Kidney tubule cell (primary cell): ENCODE measurements at places on chromosomes 2 and 18.

- no peak for DNase-seq
Measured at GRCh38 chr18:5068851-5069250, 128.2 kb downstream of the AKAIN1 start.

GRCh38 chr18:69683176-69683575, 264.5 kb downstream of the CD226 start:
- DNase-seq = no peak

DNA sequence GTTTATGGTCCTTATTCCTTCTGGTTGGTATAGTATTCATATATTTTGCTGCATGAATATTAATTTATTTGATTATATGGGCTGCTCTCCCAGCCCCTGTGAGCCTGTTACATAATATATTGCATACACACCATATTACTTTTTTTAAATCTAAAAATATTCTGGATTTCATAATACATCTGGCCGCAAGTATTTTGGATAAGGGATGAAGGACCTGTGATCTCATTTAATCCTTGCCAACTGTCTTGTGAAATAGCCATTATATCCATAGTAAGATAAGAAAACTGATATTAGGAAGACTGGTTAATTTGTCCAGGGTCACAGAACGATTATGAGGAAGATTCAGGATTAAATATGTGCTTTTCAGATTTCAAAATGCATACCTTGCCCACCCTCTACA, 433.6 kb downstream of the LPIN1 start:
- no peak for DNase-seq

GRCh38 chr2:239116456-239117246, 268.8 kb downstream of the TWIST2 start:
- DNase-seq = no peak

- DNase-seq = no peak
Measured at GRCh38 chr2:16031058-16031847, 90.9 kb downstream of the MYCN start.

DNA sequence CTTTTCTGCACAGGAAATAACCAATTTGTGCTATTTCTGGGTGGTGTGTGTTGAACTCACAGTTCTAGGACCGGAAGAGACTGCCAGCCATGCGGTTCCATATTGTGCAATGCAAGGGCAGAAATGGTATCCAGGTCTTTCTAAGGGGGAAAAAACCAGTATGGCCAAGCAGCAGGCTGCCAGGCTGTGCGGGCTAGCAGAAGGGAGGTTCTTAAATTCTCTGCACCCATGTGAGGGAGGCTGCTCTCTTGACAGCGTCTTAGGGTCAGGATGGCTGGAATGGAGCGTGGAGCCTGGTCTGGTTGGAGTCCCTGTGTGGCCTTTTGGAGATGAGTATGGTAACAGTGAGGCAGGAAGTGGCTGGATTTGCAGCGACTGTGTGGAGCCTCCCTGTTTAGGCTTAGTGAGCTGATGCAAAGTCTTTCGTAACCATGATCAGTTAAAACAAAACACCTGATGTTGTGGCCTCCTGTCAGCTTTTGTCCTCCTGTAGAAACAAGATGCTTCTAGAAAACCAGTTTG, 52.6 kb downstream of the NCK2 start:
- peak; percentile 15 for DNase-seq

- no peak for DNase-seq
Measured at GRCh38 chr2:24189551-24189950, 14.7 kb downstream of the FAM228A start.

GRCh38 chr2:82994151-82994550, 1464.9 kb downstream of the SUCLG1 start:
- no peak for DNase-seq

DNA sequence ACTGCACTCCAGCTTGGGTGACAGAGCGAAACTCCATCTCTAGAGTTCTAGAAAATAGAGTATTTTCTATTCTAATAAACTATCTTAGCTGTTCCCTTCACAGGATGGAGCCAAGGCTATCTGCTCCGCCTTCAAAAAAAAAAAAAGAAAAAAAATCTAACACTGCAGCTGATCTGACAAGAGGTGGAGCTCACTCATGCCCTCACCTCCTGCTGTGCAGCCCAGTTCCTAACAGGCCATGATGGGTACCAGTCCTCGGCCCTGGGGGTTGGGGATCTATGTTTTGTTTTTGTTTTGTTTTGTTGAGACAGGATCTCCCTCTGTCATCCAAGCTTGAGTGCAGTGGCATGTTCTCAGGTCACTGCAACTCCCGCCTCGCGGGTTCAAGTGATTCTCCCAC, 3.0 kb downstream of the WDSUB1 start:
- DNase-seq = no peak

GRCh38 chr2:238134393-238134785, 4.1 kb upstream of the KLHL30 start:
- DNase-seq = no peak

- no peak for DNase-seq
Measured at GRCh38 chr2:129180124-129180716, 799.2 kb upstream of the RAB6C start.

DNA sequence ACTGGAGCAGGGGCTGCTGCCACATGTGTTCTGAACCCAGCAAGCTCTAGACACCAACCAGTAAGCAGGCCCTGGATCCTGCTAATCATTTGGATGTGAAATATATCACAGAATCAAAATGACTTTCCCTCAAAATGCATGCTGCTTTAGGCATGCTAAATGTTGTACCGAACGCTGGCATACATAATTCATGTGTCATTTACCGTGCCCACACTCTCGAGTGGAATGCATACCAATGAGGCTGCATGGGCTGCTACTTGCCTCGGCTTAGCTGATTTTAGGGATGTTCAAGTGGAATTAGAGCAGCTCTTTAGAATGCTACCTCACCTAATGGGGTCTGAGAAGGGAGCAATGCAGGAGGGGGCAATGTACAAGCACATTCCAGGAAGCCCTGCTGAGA, 509.6 kb upstream of the RAB6C start:
- DNase-seq = no peak

- no peak for DNase-seq
Measured at GRCh38 chr2:236190674-236191073, 22.5 kb upstream of the GBX2 start.

DNA sequence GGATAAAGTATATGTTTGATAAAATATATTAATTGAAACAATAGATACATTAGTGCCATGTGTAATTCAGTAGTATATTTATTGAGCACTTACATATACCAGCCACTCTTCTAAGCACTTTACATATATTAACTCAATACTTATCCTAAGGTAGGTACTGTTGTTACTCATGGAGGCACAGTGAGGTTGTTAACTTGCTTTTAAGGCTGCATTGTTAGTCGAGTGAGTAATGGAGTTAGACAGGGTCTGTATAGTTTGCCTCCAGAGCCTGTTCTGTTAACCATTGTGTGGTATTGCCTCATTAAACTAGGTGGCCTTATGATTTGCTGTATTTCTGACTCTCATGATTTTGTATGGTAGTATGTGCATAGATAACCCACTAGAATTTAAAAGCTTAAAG, 44.2 kb downstream of the LCLAT1 start:
- DNase-seq = peak; percentile 48

DNA sequence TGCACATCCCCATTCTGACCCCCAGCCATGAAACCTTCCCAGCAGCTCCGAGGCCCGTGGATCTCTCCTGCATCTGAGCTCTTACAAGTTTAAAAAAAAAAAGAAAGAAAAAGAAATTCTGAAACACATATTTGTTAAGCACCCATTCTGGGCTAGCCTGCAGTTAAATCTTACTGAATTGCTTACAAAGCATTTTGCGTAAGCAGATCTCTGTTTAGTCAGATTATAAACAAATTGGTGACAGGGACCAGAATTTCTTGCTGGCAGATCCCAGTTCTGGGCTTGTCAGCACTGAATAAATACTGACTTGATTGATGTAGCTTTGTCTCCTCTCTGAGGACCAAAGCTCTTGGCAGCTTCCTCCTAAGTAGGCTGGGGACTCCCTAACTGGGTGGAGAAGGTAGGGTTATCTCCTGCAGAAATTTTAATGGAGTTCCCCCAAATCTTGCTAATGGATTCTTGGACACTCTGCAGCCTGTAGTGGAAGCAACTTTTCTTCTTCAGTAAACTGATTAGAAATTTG, 160.9 kb downstream of the MIB1 start:
- DNase-seq = no peak

- DNase-seq = no peak
Measured at GRCh38 chr2:168603439-168603961, 147.4 kb downstream of the CERS6 start.

DNA sequence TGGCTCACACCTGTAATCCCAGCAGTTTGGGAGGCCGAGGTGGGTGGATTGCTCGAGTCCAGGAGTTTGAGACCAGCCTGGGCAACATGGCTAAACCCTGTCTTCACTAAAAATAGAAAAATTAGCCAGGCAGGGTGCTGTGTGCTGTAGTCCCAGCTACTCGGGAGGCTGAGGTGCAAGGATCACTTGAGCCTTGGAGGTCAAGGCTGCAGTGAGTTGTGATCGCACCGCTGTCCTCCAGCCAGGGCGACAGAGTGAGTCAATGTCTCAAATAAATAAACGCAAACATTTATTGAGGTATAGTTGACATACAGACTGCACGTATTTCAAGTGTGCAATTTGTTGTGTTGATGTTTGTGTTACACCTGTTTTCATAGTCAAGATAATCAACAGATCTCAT, 19.7 kb downstream of the EPC2 start:
- no peak for DNase-seq

DNA sequence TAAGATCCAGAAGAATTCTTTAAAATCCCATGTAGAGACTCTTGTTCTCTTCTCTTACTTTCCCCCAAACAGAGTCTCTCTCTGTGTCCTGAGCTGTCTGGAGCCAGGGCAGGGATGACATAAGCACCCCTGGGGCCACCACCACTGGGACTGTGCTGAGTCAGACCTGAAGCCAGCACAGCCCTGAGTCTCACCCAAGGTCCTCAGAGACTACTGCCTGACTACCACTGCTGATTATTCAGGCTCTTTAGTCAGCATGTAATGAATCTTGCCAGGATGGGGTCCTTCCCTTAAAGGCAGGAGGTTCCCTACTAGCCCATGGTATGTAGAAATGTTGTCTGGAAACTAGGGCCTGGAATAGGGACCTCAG, 34.9 kb upstream of the DYNC1I2 start:
- peak; percentile 74 for DNase-seq

- DNase-seq = peak; percentile 58
Measured at GRCh38 chr2:167212014-167212648, 323.9 kb downstream of the XIRP2 start.

DNA sequence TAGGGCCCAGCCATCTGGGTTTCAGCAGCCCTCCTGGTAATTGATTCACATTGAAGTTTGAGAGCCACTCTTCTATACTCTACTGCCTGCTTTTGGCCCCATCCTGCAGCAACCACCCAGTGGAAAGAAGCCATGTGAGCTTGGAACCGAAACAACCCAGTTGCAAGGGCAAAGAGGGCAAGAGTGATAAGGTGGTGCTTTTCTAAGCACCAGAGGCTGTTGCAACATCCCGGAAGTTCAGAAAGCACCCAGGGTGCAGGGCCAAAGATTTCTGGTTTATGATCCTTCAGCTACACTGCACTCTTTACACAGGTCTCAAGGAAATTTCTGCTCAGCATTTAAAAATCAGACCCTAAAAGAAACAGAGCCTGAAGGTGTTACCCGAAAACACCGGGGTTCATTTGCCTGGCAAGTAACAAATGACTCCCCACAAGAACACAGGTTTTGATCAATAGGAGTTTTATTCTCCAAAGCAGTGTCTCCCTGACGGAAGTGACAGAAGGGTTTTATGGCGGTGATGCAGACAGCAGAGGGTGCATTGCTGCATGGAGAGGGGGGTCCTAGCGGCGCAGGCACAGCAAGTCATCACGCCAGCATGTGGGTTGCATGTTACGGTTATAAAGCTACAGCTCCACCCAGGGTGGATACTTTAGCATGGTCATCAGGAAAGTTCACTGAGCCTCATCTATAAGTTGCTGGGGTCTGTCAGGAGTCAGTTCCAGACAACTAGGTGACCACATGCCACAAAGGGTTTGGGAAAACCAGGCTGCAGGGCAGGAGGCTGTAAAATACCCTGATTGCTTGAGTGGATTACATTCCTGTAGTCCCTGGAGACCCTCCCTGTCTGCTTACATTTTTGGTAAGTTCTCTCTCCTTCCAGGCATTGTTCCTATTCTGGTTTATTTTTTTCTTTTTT, 28.8 kb upstream of the TMEM37 start:
- no peak for DNase-seq

DNA sequence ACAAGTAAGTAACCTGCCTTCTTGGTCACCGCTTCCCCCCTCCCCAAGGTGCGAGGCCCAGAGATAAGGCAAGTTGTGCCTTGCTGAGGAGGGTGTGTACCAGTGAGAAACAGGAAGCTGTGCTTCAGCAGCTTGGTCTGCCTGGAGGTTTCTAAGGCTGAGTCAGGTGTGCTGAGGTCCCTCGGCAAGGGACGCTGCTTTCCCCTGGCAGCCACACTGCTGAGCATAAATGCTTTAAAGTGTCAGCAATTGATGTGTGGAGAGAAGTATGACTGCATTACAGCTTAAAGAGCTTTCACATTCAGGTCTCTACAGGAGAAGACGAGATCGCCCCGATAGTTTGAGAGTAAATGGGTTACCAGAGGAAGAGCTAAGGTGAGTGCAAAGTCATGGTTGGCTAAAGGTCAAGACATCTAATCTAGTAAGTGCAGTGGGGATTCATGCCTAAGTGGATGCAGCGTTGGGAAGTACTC, 86.9 kb downstream of the LIMS1 start:
- peak; percentile 91 for DNase-seq

DNA sequence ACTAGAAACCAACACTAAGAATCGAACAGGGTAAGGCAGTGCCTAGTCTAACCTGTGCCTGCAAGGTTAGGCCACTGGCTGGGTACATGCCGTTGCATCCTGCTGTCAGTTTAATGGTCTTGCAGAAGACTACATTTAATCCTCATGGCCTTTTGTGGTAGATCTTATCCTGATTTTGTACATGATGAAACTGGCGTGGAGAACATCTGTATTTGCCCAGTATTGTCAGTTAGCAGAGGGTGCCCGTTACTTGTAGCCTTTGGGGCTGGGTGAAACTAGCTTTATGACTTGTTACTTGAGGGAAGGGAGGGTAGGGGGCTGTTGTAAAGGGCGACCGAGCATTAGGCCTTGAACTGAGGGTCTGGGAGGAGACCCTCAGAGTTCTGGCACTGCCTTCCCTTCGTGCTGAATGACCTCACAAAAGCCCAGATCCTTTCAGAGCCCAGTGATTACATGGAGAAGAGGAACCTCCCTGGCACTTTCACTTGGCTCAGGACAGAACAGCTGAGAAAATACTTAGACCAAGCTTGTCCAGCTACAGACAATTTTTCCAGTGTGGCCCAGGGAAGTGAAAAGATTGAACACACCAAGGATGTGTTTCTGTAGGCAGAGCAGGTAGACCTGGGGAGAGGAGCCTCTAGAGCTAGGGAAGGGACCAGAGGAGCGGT, 19.5 kb downstream of the SLC20A1 start:
- no peak for DNase-seq

DNA sequence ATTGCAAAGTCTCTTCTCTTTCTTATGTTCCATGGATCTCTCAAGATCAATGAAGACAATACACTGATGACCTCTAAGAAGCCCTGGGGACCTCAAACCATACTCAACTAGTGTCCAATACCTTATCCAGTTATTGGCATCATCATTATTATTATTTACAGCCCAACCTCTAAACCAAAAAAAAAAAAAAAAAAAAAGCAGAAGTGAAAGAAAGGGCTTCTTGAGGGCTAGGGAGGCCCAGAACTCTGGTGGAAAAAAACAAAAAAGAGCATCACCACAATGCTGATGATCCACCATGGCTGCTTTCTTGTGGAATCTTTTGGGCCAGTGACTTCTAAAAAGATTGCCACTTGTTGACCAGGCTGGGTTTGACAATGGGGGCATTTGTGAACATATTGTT, 324.9 kb downstream of the LPIN1 start:
- no peak for DNase-seq

- DNase-seq = peak; percentile 89
Measured at GRCh38 chr2:129711816-129712675, 267.4 kb upstream of the RAB6C start.

- no peak for DNase-seq
Measured at GRCh38 chr2:39225567-39225966, 18.2 kb downstream of the CDKL4 start.
